ENCODE measurements at places on chromosomes 5 and 9.

DNA sequence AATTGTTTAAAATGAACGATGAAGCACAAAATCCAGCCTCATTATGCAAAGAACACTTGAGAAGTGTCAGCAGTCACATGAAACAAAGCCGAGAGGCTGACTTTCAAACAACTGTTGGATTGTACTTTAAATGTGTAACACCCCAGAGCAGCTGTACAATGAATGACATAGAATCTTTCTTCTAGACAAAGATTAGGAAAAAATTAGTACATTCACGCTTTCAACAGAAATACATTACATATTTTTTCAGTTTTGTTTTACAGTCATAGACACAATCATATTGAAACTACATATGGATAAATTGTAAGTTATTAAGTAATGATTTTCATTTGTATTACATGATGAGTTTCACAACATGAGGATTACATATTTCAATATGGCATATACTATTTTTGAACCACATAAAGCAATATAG is 10.6 kb upstream of the AGXT2 start:
- DNase-seq: no peak

- no peak for DNase-seq
These were observed 9.3 kb downstream of the PTGER4 start for GRCh38 chr5:40688996-40689395.

GRCh38 chr9:117488659-117489058 is 73.8 kb upstream of the ASTN2 start:
- no peak for DNase-seq

GRCh38 chr5:104096451-104096850 is 533.9 kb upstream of the NUDT12 start:
- no peak for DNase-seq

- DNase-seq: peak; percentile 69
These were observed 12.3 kb downstream of the TLE4 start for GRCh38 chr9:79583952-79584654.

GRCh38 chr9:131986089-131986488 is 93.6 kb downstream of the MED27 start:
- DNase-seq: no peak

GRCh38 chr5:83487155-83487554 is 15.6 kb downstream of the VCAN start:
- DNase-seq: no peak

DNA sequence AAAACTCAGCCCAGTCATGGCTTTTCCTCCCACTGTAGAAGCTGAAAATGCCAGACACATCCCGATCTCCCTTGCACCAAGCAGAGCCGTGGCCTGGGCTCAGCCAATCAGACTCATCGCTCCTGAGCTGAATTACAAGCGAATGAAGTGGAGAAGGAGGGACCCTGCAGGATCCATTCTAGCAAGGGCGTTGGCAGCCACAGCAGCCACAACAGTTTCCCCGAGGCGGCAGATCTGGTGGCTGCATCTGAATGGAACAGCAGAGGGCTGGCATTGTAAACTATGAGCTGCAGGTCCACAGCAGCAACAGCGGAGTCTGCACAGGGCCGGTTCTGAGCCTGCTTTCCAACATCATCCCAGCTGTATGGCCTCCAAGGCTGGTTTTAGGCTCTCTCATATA is 23.8 kb downstream of the ALG2 start:
- no peak for DNase-seq

GRCh38 chr5:14574891-14575508 is 6.6 kb upstream of the OTULINL start:
- no peak for DNase-seq

- DNase-seq: no peak
These were observed 80.7 kb downstream of the ANKH start for GRCh38 chr5:14790911-14791310.

GRCh38 chr5:56819060-56819881 is 3.9 kb downstream of the MAP3K1 start:
- DNase-seq: no peak

DNA sequence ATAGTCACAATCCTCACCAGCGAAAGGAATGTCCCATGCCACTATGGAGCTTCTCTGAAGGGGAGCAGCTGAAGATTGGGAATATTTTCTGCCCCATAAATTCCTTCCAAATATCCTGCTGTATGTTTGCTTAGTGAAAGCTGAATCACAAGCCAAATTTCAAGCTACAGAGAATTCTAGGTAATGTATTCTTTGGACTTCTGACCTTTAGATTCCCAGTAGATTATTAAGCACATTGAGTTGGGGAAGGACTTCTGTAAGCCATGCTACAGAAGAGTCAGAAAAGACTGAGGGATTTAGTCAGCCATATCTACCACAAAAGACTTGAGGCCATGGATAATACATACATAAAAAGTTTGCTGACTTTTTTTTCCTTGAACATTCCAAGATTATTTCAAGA is 1342.0 kb upstream of the NUDT12 start:
- DNase-seq: no peak

- peak; percentile 77 for DNase-seq
These were observed 962 bp upstream of the NR6A1 start for GRCh38 chr9:124771867-124772679.

GRCh38 chr5:88214655-88215054 is 54.0 kb downstream of the TMEM161B start:
- DNase-seq: no peak

GRCh38 chr5:68455216-68455615 is 239.7 kb downstream of the PIK3R1 start:
- DNase-seq: no peak

DNA sequence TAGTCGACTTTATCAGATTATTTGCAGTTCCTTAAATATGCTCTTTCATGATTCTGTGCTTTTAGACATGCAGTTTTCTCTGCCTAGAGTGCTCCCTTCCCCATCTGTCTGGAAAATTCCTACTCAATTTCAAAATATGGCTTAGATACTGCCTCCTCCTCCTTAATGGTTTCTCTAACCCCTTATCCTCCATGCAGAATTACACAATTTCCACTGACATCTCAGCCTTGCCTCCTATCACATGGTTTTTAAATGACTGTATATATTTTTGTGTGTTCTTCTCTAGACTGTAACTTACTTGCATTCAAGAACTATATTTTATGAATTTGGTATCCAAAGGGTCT is 85.2 kb downstream of the SLC44A1 start:
- no peak for DNase-seq

- DNase-seq: no peak
These were observed 2.0 kb upstream of the RXFP3 start for GRCh38 chr5:33934176-33934575.

DNA sequence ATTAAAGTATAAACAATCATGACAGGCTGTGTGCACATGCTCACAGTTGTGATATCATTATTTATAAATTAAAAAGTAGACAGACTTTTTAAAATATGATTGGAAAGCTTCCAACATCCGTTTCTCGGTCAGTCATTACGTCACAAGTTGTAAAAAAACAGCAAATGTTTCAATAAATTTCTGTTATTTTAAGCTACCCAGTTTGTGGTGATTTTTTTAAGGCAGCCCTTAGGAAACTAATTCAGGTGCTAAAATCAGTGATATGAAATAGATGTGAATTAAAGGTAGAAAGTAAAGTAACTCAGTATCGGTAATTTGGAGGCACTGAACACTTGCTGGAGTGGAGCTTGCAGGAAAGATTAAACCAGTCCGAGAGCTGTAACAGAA is 1.2 kb downstream of the CCNH start:
- no peak for DNase-seq

GRCh38 chr5:54794135-54794975 is 191.0 kb downstream of the ESM1 start:
- no peak for DNase-seq

DNA sequence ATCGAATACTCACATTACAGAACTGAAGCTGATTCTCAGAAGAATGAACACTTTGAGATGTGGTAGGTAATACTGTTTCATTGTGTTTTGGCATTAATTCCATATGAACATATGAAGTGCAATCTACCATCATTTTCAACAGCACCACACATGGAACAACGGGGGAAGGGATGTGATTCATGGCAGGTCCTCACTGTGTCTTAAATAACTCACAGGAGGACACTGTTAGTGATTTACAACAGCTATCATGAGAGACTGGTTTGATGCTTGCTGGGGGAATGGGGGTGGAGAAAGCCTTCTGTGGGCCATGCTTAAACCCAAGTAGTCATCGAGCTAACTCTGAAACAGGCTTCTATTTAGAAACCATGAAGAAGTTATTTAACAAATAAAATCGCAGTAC is 232.9 kb downstream of the SPOCK1 start:
- no peak for DNase-seq

DNA sequence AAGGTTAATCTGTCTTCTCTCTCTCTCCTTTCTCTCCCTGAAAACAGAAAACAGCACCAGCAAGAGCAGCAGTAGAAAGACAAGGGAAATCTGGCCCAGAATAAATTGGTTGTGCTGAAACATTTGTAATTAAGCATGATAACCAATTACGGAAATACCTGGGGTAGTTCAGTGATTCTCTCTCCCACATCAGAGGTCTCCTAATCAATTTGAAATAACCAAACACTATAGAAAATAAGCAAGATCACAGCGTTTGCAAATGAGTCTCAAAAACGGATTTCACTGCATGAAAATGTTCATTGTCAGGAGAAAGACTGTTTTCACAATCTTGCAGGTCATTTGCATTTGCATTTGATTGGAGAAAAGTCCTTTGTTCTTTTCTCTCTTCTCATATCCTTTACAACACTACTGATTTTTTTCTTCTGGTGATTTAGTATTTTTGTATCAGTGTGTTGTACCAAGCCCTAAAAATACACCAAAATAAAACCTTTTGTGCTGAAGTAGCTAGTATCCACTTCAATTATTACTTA is 36.8 kb upstream of the CDH6 start:
- no peak for DNase-seq

DNA sequence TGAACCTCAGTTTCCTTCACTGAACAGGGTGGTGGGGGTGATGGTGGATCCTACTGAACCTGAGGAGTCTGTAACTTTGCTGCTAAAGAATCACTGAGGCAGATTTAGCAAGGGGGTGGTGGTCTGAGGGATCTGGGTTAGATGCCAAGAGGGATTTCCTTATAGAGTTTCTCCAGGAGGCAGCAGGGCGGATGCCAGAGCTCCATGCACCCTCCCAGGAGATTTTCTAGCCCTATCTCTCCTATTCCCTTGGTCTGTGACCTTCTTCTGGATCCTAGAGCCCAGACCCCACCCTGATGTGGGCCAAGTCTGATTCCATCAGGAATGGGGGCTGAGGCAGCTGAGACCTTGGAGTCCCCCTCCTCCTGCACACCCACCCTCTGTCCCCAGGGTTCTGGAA is 6.0 kb downstream of the PTGS1 start:
- DNase-seq: no peak

DNA sequence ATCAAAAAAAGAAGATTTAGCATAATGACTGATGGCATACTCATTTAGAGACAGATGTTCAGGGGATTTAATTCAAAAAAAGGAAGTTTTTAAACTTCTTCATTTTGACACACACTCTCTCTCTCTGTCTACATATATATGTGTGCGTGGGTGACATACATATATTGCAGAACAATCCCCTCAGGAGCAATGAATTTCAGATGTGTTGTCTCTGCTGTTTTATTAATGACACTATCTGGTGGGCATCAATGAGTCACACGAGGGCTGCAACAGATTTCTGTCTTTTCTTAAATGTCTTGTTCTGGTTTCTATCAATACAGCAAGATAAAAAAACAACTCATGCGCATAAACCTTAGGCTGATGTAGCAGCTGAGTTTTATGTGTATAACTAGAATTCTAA is 123.5 kb upstream of the SLCO6A1 start:
- no peak for DNase-seq

DNA sequence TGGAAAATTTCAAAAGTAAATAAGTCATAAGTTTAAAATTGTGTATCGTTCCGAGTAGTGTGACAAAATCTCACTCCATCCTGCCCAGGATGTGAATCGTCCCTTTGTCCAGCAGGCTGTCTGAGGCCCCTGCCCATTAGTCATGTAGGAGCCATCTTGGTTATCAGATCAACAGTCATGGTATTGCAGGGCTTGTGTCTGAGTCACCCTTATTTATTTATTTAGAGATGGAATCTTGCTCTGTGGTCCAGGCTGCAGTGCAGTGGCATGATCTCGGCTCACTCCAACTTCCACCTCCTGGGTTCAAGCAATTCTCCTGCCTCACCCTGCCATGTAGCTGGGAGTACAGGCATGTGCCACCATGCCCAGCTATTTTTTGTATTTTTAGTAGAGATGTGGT is 30.2 kb downstream of the ITGA2 start:
- DNase-seq: no peak

GRCh38 chr9:37449862-37450632 is 15.2 kb downstream of the ZBTB5 start:
- DNase-seq: no peak

GRCh38 chr5:153043886-153044285 is 446.6 kb upstream of the GRIA1 start:
- DNase-seq: no peak

DNA sequence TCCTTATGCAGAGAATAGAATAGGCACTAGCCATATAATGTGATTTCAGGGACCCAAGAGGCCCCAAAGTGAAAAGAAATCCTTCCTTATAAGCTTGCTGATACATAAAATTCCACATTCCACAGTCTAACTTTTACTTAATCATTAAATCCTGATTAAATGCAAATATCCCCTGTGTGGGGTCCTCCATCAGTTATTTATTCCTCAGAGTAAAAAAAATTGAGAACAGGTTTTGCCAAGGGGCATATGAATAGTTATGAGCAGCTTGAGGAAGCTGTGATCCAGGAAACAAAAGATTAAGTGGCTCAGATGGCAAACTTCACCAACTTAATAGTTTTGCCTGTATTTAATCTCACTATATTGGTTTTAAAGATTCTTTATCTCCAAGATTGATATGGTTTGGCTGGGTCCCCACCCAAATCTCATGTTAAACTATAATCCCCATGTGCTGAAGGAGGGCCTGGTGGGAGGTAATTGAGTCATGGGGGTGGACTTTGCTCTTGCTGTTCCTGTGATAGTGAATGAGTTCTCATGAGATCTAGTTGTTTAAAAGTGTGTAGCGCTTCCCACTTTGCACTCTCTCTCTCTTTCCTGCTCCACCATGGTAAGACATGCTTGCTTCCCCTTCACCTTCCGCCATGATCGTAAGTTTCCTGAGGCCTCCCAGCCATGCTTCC is 324.9 kb downstream of the NPR3 start:
- DNase-seq: no peak

GRCh38 chr5:101897914-101898313 is 398.2 kb downstream of the SLCO4C1 start:
- no peak for DNase-seq

- DNase-seq: no peak
These were observed 7.8 kb upstream of the NDUFB6 start for GRCh38 chr9:32580631-32581300.

DNA sequence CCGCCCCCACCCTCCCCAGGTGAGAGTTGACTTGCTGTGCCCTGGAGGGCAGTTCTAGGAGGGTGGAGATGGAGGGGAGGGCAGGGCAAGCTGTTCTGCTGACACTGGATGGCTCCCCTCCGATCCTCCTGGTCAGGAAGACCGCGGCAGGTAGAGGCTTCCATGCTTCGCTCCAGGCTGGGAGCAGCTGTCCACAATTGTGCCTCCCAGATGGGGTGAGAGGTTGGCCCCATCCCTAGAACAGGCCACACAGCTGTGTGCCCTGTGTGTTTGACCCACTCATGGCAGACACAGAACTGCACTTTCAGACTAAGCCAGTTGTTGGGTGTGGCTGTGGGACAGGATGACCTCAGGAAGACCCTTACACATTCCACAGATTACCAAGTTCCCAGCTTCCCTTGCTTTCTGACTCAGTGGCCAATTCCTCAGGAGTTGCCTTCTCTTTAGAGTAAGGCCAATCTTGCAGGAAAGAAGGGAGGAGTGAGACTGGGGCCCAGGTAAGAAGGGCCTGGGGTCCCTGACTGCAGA is 72.1 kb upstream of the HSPA9 start:
- DNase-seq: no peak

Measured in activated effector memory CD4-positive, alpha-beta T cell treated with anti-CD3 and anti-CD28 coated beads, Interleukin-2, amount 50 U/mL, for 16 hours (primary cell).